ENCODE measurements at places on chromosomes 16 and 17.
A peak's percentile ranks its signal among the peaks of the same experiment; 100 is the strongest.

- DNase-seq = no peak
Observed at GRCh38 chr17:349666-350065, 2.9 kb downstream of the RPH3AL start.

DNA sequence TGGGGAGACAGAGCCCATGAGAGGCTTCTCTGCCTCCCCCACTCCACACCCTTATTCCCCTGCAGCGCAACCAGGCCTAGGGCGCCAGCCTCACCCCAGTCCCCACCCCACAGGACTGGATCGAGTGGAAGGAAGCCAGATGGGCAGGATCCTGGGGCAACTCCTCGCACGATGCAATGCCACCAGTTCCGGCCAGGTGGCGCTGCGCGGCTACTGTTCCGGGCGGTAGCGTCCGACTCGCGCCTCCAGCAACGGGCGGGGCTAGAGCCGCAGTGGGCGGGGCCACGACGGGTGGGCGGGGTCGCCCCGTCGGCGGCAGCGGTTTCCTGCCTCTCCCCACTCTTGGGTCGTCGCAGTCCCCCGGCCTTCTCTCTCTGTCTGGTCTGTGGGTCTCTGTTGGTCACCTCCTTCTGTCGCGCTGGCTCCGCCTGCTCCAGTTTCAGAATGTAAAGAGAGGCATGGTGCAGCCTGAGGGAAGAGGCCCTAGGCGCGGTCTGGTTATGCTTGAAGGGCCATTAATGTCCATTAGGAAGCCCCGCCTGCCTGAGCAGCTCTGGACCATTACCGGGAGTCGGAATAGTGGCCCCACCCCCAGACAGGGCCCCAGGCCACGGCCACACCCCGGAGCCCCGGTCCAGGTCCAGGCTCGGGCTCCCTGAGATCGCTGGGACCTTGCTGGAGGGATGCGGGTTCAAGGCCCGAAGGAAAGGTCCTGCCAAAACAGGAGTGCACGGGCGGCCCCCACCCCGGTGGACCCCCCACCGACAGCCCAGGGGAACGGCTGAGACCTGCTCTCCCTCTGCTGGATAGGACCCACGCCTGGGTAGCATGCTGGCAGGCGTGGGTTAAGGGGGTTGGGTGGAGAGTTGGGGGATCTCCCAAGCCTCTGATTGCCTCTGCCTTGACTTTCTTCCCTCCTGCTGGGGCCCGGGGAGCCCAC lies 3.3 kb upstream of the NHERF2 start:
- DNase-seq = peak; percentile 96

DNA sequence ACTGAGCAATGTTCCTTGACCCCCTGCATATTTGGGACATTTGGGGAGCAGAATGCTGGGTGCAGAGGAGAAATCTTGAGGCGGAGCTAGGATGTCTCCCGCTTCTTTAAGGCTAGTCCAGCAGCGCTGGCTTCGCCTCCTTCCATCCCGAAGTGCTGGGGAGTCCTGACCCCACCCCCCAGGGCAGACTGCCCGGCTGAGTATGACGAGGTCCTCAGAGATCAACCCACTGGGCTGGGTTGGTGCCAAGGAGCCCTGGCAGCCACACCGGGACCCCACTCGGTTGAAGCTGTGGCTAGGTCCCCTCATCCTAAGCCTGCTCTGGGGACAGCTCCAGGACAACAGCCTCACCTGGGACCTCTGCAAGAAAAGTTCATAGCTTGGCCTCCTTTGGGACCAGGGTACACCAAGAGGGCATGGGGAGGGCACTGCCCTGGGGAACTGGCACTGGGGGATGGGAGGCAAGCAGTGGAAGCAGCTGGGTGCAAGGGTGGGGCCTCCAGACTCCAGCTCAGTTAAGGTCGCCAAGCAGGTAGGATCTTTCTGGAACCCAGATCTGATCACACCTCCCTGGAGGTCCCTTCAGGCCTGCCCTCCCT lies 11.0 kb downstream of the RHBDF2 start:
- no peak for DNase-seq

GRCh38 chr16:31484491-31485171 lies 1.7 kb downstream of the SLC5A2 start:
- no peak for DNase-seq

- DNase-seq = no peak
Observed at GRCh38 chr16:88651276-88651988, 579 bp upstream of the CYBA start.

GRCh38 chr17:78418326-78419026 lies 40.0 kb downstream of the PGS1 start:
- DNase-seq = no peak

- peak; percentile 60 for DNase-seq
Observed at GRCh38 chr16:85396879-85397871, 215.9 kb upstream of the GSE1 start.

GRCh38 chr17:50188531-50188920 lies 12.9 kb downstream of the COL1A1 start:
- no peak for DNase-seq

DNA sequence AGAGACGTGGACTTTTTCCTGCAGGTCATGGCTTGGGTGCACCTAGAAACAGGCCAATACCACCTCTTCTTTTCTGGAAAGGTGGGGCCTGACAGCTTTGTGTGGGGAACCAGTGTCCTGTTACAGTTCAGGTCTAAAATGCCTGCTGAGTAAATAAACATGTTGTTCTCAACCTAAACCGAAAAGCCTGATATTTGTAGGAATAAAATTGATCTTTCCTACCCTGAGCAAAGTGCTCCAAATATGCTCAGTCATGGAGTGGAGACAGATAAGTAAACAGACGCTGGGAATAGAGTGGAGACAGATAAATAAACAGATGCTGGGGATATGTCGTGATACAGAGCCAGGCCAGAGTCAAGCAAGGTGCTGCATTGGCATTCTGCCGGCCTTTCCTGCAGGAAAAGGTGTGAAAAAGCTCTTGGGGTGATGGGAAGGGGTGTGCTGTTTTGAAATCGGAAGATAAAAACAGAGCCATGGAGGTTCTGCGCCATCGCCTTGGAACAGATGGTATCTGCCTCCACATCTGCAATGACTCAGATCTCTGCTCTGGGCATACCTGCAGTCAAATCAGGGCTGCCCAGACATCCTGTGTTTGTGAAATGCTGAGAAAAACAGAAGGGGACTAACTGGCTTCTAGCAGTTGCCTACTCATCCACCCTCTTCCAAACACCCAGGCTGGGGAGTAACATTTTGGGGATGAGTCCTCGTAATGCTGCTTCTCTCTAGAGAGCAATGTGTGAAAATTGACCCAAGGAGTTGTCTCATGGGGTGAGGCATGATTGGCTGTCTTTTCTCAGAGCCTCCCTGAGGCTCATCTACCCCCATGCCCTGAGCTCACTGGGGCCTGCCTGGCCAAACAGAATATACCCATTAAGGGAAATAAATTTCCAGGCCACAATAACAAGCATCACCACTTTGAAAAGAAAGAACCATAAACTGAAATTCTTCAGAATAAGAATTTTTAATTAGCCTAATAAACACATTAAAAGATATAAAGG lies 16.8 kb upstream of the TRPV2 start:
- DNase-seq = no peak

DNA sequence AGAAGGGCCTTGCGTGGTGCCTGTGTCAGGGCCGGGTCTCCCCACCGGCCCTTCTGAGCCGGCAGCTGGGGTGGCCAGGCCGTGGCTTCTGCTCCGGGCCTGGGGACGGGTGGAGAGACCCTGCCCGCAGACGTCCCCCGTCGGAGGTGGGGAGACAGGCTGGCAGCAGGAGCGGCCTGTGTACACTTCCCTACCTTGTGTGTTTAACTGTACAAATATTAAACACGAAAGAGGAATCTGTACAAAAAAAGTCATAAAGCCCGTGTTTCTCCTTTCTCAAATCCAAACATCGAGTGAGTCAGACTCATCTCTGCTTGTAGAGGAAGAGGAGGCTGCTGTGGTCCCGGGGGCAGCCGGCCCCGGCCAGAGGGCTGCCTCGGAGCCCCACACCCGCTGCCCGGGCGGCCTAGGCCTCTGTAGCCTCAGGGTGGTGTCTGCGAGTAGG lies 2.0 kb downstream of the CACNA1H start:
- no peak for DNase-seq

DNA sequence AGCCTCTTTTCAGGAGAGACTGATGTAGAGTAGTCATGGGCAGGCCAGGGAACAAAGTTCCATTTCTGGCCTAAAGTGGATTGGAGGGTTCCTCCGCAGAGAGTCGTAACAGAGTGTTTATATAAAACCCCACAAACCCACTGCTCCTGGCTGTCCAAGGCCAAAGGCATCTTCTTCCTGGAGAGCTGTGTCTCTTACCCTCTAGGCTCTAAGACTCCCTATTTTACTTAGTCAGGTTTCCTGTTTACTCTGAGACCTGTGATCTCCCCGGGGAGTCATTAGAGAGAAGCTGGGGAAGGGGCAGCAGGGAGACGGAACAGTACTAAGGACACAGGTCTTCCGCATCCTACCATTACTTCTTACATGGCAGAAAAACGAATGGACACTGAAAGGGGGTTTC lies 69.5 kb downstream of the HIC1 start:
- no peak for DNase-seq

DNA sequence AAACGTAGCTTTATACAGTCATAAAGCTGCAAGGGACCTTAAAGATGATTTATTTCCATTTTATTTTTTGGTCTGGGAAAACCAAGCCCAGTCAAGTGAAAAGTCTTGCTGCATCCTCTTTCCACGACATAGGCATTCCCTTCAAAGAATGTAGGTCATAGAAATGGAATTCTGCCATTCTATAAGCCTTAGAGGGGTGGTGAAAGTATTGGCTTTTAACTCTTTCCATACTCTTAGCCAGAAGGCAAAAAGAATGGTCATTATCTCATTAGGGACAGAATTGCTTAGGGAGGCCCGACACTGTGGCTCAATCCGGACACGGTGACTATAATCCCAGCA lies 7.9 kb upstream of the MSL1 start:
- no peak for DNase-seq

DNA sequence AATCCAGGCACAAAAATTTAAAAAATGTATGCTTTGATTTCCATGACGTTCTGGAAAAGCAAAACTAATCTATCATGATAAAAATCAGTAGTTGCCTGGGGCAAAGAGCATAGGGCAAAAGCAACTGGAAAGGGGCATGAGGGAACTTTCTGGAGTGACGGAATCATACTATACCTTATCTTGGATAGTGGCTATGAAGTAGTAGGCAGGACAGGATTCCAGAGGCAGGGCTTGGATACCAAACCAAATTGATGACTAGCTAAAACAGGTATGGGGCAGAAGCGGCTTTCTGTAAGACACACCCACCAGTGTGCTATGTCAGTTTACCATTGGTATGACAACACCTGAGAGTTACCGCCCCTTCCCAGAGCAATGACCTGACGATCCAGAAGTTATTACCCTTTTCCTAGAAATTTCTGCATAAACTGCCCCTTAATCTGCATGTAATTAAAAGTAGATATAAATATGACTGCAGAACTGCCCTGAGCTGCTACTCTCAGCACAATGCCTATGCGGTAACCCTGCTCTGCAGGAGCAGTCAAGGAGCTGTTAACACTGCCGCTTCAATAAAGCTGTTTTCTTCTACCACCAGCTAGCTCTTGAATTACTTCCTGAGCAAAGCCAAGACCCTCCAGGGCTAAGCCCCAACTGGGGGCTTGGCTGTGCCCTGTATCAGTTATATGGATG lies 56.7 kb downstream of the CFDP1 start:
- no peak for DNase-seq

- no peak for DNase-seq
Observed at GRCh38 chr16:50297301-50298074, 31.1 kb downstream of the ADCY7 start.

DNA sequence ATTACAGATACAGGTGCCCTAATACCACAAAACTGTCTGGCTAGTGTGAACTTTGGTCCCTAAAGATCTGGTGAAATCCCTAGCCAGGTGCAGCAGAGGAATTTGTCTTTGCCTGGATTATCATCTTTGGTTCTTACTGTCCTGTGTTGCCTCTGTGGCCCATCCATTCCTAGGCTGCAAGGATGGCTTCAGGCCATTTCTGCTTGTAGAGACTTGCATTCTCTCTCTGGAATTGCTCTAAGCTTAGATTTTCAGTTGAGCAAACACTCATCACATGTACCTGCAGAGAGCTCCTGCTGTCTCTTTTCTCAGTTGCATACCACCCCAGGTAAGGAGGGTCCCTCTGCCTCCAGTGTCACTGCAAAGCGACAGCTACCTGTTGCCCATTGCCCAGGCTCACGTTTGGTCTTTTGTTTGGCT lies 114.9 kb downstream of the PRKCA start:
- no peak for DNase-seq

DNA sequence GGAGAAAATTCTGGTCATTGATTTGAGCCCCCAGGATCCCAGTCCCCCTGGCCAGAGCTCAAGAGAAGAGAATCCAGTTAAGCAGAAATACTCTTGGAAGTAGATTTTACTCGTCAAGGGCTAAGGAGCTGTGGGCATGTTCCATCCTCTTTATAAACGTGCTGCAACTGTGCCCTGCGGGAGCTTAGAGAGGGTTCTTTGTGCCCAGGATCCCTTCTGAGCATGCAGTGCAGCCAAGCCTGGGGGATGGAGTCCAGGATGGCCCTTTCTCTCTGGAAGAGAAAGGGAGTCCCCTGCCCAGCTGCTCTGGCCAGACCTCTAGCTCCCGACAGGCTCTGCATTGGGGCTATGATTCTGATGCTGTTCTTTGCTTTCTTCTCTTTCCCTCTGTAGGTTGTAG lies 9.5 kb upstream of the LGALS9 start:
- DNase-seq = no peak

DNA sequence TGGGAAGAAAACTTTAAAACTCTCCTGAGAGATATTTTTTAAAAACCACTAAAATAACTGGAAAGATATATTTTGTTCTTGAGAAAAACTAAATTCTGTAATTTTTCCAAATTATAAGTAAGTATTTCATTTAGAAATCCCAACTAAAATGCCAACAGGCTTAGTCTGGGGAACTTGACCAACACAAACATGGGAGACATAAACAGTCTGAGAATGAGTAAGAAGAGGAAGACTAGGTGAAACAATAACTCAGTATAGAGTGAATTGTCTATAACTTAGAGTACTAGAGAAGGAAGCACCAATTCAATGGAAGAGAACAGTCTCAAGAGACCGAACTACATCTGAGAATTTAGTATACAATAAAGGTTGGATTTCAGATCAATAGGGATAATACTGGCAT lies 2.9 kb downstream of the CMTM1 start:
- DNase-seq = no peak

- DNase-seq = peak; percentile 97
Observed at GRCh38 chr17:75633486-75634375, 497 bp downstream of the SMIM5 start.

DNA sequence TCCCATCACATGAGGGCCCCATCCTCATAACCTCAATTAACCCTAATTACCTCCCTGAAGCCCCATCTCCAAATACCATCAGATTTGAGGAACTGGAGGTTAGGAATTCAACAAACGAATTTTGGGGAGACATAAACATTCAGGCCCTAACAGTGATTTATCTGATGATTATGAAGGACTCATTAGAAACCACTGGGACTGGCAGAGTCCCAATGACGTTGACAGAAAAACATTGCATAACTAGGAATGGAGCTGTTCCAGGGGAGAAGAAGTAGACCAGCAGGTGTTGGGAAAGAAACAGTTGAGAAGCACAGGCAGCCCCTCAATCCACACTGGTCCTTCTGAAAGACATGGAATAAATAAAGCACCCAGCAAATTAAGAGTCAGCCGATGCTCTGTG lies 282.0 kb downstream of the MAP2K4 start:
- no peak for DNase-seq

Data from D341Med (cell line).